ENCODE measurements at places on chromosomes 1 and 21. TPM values are rescaled to one million over a fixed set of nuclear protein-coding genes. Genes with fewer than 3 reads are reported as not detected.

DNA sequence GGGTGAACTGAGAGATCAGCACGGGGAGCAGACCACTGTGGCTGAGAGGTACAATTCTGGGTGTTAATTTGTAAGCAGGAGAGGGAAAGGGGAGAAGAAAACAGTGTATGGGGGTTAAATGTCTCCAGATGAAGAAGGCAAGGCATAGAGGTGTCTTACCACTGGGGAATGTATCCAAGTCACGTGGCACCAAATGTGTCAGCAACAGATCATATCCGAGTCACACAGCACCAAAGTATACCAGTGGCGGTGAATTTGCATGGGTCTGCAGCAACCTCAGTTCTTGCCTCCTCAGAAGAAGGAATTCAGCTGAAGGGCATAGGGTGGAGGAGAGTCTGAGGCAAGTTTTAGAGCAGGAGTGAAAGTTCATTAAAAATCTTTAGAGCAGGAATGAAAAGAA is 21.2 kb upstream of the SYCP1 start:
- peak; percentile 71 for DNase-seq

- no peak for DNase-seq
Measured at GRCh38 chr1:93304716-93305138, 41.0 kb upstream of the DR1 start.

The CACNA1S gene
- not detected for polyA plus RNA-seq

The VSIG8 gene
- polyA plus RNA-seq = 0.11 TPM

GRCh38 chr1:38783640-38784229 is 75.8 kb downstream of the RRAGC start:
- DNase-seq = no peak

Measured in foreskin keratinocyte (primary cell).